ENCODE measurements at places on chromosomes 2 and 18.

DNA sequence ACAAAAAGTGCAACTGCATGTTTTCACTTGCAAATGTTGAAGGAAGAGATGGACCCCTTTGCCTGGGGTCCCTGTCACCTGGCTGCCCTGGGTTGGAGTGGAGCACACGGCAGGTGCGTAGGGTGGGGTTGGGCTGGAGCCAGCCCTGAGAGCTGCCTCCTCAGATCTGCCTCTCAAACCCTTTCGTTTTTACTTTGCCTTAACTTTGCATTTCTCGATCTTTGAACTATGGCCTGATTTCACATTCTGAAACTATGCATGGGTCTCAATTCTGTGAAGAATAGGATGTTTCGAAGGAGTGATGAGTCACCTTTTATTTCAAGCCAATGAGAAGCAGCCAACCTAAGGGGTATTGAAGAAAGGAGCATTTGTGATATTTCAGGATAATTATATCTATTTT is 132.8 kb downstream of the ACOXL start:
- DNase-seq: no peak

DNA sequence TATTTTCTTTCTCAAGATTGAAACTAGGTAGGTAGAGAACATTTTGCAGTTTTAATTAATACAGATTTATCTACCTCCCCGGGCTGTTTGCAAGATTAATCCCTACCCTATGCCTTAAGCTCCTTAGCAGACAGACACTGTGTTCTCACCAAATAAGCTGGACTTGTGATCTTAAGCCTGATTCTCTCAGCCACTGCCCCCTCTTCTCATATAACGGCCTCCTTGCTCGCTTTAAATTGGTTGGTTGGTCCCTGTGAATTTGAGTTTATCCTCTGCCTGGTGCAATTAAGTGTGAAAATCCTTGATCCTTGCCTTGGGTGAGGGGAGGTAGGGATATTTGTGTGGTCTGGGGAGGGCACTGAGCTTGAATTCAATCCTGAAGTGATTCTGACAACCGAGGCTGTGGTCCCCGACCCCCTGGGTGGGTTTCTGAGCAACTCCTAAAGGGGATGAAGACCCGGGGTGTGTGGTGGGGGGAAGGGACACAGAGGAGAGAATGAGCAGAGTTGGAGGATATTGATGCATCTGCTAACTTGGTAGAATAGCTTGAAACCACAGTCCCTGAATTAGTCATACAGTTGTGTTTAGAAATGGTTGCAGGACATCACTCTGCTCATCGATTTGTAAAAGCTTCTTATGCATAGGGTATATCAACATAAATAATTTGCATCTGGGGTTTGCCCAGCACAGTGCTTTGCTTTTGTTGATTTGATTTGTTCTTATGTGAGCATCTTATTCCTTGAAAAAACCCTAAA is 36.9 kb upstream of the NCKAP5 start:
- no peak for DNase-seq

DNA sequence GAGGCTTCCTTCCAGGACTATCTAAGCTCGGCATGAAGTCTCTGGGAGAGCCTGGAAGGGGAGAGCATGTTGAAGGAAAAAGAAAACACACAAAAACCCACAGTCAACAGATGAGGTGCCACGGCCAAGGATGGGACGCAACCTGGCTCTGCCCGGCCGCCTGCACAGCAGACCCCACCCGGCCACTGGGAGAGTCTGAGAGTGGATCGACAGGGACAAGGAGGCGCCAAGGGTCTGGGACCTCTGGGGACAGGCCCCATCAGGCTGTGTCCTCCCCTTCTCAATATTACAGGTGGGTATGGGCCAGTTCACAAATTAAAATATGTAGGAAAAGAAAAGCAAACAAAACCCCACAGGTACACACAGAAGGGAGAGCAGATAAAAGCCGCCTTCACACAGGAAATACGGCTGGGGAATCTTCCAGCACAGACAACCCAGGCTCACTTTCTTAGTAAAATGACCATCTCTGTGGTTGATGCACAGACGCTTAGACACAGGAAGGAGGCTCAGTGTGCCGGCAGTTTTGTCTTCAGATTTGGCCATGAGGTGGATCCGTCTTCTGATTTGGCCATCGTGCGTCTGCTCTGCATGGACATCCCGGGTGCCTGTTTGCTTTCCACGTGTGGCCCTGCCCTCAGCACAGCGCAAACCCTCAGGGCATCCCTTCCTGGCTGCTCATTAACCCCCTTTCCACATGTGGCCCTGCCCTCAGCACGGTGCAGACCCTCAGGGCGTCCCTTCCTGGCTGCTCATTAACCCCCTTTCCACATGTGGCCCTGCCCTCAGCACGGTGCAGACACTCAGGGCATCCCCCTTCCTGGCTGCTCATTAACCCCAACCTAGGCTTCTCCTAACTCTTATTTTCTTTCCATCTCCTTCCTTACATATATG is 138.4 kb downstream of the EIPR1 start:
- DNase-seq: no peak

DNA sequence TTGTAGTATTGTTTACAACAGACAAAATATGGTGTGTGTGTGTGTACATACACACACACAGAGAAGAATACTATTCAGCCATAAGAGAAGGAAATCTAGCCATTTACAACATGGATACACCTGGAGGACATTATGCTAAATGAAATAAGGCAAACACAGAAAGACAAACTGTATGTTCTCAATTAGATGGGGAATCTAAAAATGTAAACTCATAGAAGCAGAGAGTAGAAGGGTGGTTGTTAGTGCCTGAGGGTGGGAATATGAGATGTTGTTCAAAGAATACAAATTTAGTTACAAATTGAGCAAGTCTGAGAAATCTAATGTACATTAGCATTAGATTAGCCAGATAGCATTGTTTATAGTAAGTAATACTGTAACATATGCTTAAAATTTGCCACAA is 11.3 kb downstream of the ZNF519 start:
- DNase-seq: no peak

DNA sequence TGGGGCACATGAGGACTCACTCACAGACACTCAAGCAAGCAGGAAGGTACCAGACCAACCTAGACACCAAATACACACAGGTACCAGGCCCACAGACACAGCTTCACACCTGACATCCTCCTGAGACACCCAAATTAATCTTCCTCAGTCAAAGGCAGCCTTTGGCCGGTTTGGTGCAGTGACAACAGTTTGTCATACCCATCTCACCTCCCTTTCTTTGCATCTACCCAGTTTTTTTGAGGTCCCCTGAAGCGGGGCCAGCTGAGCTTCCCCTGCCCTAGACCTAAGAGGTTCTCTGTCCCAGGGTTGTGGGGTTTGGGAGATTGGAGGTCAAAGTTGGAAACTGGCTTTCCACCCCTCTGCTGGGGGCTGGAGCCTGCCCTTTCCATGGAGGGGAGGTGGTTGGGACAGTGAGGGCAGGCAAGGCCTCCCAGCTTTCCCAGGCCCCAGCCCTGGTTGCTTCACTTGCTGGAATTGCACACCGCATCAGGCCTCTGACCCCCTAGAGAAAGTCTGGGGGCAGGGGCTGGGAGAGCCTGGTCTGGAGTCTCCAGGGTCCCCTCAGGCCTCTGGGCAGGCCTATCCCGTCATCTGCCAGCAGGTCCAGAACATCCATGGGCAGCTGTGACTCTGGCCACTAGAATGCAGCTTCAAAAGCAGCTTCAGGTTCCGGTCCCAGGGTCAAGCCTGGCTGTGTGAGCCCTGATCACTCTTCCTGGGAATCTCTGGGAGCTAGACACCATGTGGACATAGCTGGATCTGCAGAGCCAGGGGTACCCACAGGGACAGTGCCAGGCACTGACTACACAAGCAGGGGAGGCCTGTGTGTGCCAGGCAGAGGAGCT is 12.5 kb upstream of the TEX261 start:
- no peak for DNase-seq

DNA sequence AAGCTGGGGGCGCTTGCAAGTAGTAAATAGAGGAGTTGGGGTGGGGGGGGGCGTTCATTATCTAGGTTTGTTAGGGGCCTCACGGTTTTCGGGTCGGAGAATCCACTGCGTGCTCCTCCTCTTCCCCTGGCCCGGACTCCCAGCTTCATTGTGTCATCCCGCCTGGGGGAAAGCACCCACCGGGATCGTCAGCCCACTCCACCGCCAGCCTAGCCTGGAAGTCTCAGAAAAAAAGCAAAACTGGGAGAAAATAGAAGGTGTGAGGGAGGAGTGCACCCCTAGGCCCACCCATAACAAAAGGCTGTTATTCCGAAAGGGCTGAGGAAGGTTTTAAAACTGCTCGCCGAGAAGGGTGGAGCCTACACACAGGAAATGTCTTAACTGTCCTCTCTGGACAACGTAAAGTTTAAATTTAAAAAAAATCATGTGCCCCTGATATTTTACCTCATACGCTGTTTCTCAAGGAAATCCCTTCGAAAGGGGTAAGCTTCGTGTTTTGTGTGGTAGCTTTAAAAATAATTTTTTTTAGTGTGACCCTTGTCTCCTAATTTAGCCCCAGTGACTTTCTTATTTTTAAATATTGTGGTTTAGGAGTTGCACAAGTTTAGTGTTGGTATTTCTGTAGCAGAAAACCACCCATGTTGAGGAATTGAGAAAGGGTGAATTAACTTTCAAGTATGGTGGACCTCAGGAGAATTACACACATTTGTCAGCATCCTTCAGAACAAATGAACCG is 104.2 kb downstream of the SPTBN1 start:
- DNase-seq: no peak
